Vagina (tissue), 2 donors: ENCODE measurements at places on chromosomes 3 and 15. TPM values are rescaled to one million over a fixed set of nuclear protein-coding genes. Genes with fewer than 3 reads are reported as not detected.
A peak's percentile ranks its signal among the peaks of the same experiment; 100 is the strongest.

GRCh38 chr15:48061605-48062004 lies 59.2 kb upstream of the SLC24A5 start:
- no peak for DNase-seq

Gene GPR62
- not detected for total RNA-seq

DNA sequence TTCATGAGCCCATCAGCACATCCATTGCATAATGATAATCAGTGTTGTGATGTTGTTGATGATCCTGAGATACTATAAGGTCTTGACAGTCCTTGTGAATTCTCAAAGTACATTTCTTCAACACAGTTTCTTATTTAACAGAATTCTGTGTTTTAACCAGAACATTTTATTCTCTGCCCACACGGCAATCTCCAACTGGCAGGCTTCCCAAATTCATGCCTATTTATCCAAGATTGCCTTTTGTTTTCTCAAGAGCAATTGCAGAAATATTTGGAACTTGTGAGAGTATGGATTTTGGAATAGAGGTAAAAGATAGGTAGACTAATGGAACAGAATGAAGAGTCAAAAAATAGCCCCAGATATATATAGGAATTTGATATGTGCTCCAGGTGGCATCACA lies 116.0 kb downstream of the UACA start:
- DNase-seq = no peak

DNA sequence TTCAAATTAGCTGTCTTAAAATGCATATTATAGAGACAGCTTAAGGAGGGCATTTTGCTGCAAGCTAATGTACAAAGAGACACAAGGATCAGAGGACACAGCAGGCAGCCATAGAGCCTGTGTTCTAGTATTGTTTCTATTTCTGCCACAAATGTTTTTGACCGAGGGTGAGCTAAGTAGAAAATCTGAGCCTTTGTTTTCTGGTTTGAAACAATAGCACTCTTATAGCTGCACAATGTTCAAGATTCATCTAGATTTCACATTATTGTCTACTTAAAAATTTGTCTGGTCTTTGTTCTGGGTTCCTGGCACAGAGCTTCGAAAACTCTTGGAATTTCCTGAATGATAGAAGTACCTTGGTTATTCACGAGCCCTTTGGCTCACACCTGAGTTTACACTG lies 40.0 kb upstream of the TUSC7 start:
- no peak for DNase-seq

DNA sequence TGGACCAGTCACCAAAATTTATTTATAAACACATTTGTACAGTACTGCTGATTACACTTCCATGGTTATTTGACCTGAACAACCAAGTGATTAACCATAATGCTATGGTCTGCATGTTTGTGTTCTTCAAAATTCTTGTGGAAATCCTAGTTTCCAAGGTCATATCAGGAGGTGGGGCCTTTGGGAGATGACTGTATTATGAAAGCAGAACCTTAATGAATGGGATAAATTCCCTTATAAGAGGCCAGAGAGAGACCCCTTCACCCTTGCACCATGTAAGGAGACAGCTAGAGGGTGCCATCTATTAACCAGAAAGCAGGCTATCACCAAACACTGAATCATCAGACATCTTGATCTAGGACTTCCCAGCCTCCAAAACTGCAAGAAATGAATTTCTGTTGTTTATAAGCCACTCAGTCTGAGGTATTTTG lies 1.9 kb downstream of the SCAPER start:
- DNase-seq = no peak

DNA sequence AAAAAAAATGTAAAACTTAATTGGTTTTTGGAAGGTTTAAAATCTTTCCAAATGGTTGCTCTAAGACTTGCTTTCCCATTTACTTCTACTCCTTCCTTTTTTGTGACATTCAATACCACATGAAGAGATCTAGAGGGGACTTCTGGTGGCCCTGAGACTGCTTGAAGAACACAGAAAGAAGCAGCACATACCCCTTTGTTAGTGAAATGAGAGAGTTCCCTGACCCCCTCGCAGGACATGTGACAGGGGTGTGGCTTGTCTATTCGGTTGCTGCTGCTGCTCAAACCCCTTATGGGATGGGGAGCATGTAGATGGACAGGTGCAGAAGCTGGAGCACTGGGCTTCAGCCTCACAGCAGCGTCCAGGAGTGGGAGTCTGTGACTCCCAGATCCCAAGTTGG lies 71.0 kb downstream of the ZMAT3 start:
- no peak for DNase-seq

Gene SLC9C1
- not detected for total RNA-seq

- peak; percentile 86 for DNase-seq
Observed at GRCh38 chr3:187737006-187737367, 8.3 kb downstream of the BCL6 start.

Gene ZNF80
- 0.74 TPM for total RNA-seq

DNA sequence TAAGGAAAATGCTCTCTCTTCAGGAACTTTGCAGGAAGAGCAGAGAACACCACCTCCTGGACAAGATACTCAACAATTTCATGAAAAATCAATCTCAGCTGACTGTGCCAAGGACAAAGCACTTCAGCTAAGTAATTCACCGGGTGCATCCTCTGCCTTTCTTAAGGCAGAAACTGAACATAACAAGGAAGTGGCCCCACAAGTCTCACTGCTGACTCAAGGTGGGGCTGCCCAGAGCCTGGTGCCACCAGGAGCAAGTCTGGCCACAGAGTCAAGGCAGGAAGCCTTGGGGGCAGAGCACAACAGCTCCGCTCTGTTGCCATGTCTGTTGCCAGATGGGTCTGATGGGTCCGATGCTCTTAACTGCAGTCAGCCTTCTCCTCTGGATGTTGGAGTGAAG lies 200.5 kb downstream of the AKAP13 start:
- no peak for DNase-seq

- no peak for DNase-seq
Observed at GRCh38 chr3:72571638-72572114, 276.6 kb downstream of the SHQ1 start.

DNA sequence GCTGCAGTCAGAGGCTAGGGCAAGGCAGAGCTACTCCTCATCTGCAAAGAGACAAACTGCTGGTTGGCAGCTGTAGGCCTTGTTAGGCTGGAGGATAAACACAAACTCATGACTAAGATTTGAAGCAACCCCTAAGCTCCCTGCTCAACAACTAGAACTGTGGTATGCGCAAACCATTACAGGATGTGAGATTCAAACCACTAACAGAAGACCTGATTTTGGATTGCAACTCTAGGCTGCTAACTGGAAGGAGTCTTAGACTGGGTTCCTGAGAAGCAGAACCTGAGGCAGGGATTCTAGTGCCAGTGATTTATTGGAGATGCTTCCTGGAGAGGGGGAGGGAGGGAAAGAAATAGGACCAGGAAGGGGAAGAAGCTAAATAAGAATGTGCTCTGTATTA lies 22.5 kb downstream of the CCR4 start:
- no peak for DNase-seq

GRCh38 chr3:58351920-58352319 lies 19.2 kb downstream of the PXK start:
- DNase-seq = no peak

- DNase-seq = no peak
Observed at GRCh38 chr15:27179789-27180188, 208.8 kb downstream of the GABRG3 start.

GRCh38 chr15:79394231-79394630 lies 37.9 kb upstream of the MINAR1 start:
- no peak for DNase-seq

GRCh38 chr3:29171043-29171990 lies 109.6 kb upstream of the RBMS3 start:
- DNase-seq = no peak

GRCh38 chr3:171462224-171462623 lies 2.0 kb upstream of the TNIK start:
- no peak for DNase-seq

Gene MESP2
- not detected for total RNA-seq

Gene P3H2
- 41.7 TPM for total RNA-seq

- DNase-seq = no peak
Observed at GRCh38 chr3:126509597-126510307, 7.8 kb downstream of the UROC1 start.

DNA sequence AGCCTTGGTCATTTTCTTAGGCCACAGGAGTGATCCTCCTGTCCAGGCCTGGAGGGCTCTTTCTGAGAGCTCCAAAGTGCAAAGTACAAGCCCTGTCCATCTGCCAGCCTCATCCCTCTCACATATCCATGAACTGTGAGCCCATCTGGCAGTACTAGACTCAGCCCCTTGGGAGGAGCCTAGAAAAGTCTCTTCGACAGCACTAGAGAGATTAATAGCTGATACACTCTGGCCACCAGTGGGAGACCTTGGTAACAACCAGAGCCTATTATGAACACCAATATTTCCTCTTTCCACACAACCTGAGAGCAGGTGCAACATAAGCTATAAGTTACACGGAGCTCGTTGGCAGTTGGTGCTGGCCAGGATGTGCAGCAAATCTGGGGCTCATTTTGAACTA lies 59.5 kb upstream of the DCLK3 start:
- DNase-seq = no peak

Gene STX19
- total RNA-seq = 2.5 TPM

- no peak for DNase-seq
Observed at GRCh38 chr3:12895391-12896062, 54.2 kb upstream of the RPL32 start.

GRCh38 chr3:188358787-188359493 lies 205.0 kb downstream of the LPP start:
- DNase-seq = no peak

Gene CHP1
- total RNA-seq = 119 TPM

GRCh38 chr3:120196333-120196732 lies 88.7 kb downstream of the GPR156 start:
- DNase-seq = no peak

DNA sequence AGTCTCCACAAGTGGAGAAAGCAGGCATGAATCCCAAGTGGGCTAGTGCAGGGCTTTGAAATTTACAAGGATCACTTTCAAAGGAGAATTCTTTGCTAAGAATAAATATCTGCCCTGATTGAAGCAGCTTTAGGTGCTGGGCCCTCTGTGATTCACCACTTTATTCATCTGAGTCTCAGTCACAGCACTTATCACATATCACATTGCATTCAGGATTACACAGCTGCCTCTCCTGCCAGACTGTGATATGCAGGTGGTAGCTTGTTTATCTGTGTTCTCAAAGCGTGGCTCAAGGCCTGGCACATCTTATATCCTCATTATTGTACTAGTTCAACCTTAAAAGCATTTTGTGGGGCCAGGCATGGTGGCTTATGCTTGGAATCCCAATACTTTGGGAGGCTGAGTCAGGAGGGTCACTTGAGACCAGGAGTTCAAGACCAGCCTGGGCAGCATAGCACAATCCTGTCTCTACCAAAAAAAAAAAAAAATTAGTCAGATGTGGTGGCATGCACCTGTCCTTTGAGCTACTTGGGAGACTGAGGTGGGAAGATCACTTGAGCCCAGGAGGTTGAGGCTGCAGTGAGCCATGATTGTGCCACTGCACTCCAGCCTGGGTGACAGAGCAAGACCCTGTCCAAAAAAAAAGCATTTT lies 156.9 kb upstream of the EIF1B start:
- no peak for DNase-seq

GRCh38 chr15:100034191-100034590 lies 301.0 kb upstream of the LYSMD4 start:
- DNase-seq = no peak

- DNase-seq = no peak
Observed at GRCh38 chr15:59946084-59946483, 58.0 kb upstream of the FOXB1 start.

Gene RBP2
- not detected for total RNA-seq

- no peak for DNase-seq
Observed at GRCh38 chr3:89740080-89740880, 632.9 kb downstream of the EPHA3 start.

GRCh38 chr15:89898146-89898545 lies 4.4 kb upstream of the AP3S2 start:
- no peak for DNase-seq

Gene SV2B
- 3.2 TPM for total RNA-seq

DNA sequence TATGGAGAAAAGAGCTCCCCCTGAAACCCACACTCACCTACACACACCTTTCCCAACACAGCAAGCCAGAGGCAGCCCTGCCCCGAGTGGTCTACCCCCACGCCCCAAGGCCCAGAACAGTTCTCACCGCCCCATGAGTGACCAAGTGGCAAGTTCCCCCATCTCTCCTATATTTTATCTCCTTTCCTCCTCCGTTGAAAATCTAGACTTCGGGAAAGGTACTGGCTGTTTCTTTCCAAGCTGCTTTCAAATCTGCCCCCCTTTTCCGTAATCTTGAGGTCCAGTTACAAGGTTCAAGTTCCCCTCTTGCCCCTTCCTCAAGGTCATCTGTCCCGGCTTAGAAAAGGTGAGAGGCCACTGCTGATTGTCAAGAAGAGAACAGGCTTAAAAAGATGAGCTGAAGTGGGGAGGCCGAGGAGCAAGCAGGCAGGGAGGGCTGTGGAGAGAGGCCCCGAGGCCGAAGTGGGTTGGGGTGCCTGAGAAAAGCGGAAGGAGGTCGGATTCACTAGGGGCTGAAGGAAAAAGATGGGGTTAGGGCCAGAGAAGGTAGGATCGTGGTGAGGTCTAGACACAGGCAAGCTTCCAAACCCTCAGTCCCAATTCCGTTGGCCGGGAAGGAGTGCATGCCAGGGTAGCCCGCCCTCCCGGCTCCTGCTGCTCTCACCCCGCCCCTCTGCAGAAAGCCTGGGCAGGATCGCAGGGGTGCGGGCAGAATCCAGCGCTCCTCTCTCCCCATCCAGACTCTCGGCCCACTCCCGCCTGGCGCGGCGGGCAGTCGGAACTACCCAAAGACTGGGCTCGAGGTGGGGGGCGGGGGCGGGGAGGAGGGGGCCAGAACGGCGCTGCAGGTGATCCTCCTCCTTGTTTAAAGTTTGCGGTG lies 1.7 kb downstream of the SEMA5B start:
- DNase-seq = no peak

DNA sequence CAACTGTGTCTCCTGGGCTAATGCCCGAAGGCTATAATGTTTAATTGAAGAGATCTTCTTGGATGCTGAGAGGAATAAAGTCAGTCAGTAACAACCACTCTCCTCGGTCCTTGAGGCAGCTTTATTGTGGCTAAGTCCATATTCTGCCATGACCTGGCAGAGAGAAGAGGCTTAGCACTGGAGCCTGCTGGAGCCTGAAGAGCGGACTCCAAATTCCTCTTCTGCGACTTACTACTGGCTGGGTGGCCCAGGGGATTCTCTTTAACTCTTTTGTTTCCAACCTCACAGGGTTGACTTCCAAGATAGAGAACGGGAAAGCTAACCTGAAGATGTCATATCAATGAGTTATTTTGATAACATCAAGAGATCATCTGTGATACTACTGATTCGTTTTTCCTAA lies 71.1 kb downstream of the MYO1E start:
- no peak for DNase-seq

DNA sequence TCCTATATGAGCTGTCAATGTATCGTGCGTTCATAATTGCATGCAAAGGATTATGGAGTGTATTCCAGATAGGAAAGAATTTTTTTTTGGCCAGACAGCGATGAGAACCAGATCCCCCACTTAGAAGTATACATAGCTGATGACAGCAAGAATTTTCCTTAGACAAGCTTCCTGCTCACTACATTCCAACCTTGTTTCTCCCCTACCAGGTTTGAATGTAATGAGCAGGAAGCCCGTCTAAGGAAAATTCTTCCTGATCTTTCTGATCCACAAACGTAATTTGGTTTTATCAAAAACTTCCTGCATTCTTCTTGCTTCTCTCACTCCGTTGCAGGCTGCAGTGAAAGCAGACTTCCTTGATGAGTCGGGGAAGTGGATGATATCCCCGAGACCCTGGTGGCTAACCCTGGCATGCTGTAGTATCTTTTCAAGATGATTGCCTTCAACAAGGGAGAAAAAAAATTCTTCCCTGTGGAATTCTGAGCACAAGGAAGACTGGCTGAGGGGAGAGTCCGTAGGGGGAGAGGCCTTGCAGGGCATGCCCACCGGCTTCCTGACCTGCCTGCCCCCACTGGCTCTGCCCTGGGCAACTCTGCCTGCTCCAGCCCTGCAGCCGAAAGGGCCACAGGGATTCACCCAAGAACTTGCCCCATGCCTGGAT lies 243.1 kb downstream of the TLE3 start:
- DNase-seq = no peak
